ENCODE measurements at places on chromosomes 2 and 18.

DNA sequence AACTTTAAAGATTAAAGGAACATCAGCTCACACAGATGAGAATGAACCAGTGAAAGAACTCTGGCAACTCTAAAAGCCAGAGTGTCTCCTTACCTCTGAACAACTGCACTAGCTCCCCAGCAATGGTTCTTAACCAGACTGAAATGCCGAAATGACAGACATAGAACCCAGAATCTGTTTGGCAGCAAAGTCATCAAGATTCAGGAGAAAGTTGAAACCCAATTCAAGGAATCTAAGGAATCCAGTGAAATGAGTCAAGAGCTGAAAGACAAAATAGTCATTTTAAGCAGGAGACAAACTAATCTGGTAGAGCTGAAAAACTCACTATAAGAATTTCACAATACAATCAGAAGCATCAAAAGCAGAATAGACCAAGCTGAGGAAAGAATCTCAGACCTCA is 72.0 kb downstream of the STRADB start:
- no peak for DNase-seq

GRCh38 chr2:135951041-135951583 is 34.3 kb downstream of the DARS1 start:
- DNase-seq, result peak; percentile 41

- no peak for DNase-seq
Measured at GRCh38 chr18:8937160-8938094, 165.1 kb upstream of the NDUFV2 start.

GRCh38 chr18:607930-608329 is 11.1 kb downstream of the CLUL1 start:
- no peak for DNase-seq

GRCh38 chr2:106812383-106812782 is 73.6 kb downstream of the ST6GAL2 start:
- DNase-seq, result no peak

GRCh38 chr2:42086500-42086953 is 38.7 kb downstream of the PKDCC start:
- DNase-seq, result peak; percentile 35

GRCh38 chr2:151007365-151007764 is 254.3 kb downstream of the RBM43 start:
- no peak for DNase-seq

- DNase-seq, result no peak
Measured at GRCh38 chr2:209181984-209182383, 241.9 kb upstream of the MAP2 start.

DNA sequence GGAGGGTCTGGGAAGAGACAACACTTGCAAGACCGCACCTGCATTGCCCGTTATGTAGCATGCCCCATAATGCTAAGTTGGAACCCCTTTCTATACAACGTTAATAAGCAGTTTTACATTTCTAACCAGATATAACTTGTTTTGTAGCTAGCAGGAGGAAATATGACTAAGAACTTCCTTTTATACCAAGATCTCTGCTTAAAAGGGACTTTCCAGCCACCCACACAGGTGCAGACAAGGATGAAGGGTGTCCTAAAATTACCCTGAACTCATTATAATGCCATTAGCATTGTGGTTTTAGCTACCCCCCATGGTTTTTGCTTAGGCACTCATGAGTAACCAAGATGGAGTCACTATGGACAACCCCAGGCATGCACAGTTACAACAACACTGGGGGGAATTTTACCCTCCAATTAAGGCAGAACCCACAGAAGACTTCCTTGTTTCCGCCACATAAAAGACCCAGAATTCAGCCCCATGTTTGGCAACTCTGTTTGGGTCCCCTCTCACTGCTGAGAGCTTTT is 362.8 kb downstream of the CBLN2 start:
- DNase-seq, result no peak

DNA sequence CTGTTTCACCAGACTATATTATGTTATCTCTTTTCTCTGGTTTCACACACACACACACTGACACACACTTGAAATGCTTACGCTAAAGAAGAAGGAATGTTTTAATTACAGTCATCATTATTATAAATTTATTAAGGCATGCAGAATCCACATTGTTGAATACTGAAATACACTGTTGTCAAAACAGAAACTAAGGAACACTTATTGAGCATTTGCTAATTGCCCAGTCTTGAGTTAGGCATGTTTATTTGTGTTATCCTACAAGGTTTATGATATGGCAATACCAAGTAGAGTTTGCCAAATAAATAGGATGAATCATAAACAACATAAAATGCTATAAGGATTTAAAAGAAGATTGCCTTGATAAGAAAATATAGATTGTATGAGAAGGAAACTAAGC is 917.0 kb upstream of the PIK3C3 start:
- DNase-seq, result no peak

GRCh38 chr18:76455003-76455676 is 39.9 kb downstream of the ZNF516 start:
- no peak for DNase-seq

GRCh38 chr2:99184811-99185210 is 3.8 kb downstream of the MRPL30 start:
- DNase-seq, result no peak

DNA sequence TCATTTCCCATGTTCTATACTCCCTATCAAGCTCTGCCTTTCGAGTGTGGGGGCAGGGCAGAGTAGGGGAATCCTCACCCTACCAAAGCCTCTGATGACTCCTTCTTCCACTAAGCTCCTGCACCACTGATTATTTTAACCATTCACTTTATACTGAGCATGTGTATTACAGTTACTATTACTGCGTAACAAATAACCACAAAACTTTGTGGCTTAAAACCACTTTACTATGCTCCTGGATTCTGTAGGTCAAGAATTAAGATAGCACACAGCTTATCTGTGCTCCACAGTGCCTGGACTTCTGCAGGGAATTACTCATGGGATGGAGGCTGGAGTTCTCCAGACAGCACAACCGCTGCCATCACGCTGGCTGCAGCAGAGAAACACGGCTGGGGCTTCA is 117.4 kb upstream of the DNAJC10 start:
- DNase-seq, result no peak

GRCh38 chr2:17422061-17422460 is 96.2 kb downstream of the RAD51AP2 start:
- no peak for DNase-seq
